ENCODE measurements at places on chromosomes 4 and X.
A peak's percentile ranks its signal among the peaks of the same experiment; 100 is the strongest.

GRCh38 chr4:6986781-6987587 is 56.2 kb upstream of the TADA2B start:
- DNase-seq, result peak; percentile 94

DNA sequence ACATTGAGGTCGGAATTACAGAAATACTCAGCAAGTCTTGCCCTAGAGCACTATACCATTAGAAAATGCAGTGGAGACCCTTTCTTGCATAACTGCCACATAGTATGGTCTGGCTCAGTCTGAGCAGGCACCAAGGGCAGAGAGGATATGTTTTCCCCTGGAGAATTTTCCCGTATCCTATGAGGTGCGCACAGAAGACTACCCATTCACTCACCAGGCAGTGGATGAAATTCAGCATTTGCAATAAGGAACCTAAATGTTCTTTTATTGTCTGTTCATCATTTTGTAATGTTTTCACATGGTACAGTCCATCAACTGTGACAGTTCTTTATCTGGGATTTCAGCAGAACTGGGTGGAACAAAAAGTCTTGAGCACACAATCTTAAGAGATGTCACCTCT is 15.5 kb downstream of the JADE3 start:
- DNase-seq, result no peak

DNA sequence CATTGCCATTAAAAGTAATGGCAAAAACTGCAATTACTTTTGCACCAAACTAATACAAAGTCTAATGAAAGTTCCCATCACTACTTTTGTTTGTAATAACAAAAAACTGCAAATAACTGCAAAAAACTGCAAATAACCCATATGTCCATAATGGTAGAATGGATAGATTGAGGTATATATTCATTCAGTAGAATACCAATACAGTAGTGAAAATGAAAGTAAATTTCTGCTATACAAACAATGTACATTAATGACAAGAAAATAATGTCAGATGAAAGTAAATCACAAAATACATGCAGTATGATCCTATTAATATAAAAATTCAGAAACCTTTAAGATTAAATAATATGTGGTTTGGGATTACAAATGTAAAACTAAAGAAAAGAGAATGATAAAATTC is 41.3 kb upstream of the CEP135 start:
- no peak for DNase-seq

- DNase-seq, result no peak
Observed at GRCh38 chr4:184165291-184165690, 52.4 kb downstream of the ENPP6 start.

GRCh38 chrX:51802917-51803688 is 59.9 kb downstream of the GSPT2 start:
- peak; percentile 49 for DNase-seq

DNA sequence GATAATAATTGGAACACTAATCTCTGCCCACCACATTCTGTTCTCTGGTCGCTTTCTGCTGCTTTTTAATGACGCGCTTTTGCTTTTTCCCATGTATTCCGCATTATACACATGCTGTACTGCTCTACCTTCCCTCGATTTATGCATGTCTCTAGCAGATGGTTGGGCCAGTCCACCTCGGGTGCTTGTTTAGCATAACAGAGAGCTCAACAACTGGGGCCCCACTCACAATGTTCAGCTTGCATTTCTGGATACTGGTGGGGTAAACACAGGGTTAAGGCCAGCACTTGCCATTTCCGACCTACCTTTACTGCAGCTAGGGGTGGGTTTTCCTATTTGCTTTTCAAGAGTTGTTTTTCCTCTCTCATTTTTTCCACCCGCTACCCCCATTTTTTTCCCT is 255.8 kb downstream of the SOX3 start:
- DNase-seq, result no peak

- DNase-seq, result no peak
Observed at GRCh38 chr4:6228158-6229067, 28.1 kb upstream of the JAKMIP1 start.

- peak; percentile 28 for DNase-seq
Observed at GRCh38 chrX:109843963-109844751, 111.1 kb upstream of the ACSL4 start.

DNA sequence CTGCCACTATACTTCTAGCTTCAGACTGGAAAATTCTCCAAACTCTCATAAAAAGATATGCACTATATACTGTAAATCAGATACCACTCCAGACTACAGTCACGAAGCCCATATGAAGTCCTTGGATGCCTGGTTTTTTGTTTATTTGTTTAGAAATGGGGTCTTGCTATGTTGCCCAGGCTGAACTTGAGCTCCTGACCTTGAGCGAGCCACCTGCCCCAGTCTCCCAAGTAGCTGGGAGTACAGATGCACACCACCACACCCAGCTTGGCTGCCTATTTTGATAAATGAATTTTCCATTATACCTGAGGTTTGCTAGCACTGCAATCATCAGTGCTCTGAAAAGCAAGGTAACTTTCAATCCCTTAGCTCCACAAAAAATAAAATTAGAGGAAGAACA is 53.1 kb downstream of the ELF2 start:
- no peak for DNase-seq

GRCh38 chr4:147583876-147584275 is 33.3 kb upstream of the TMEM184C start:
- no peak for DNase-seq

DNA sequence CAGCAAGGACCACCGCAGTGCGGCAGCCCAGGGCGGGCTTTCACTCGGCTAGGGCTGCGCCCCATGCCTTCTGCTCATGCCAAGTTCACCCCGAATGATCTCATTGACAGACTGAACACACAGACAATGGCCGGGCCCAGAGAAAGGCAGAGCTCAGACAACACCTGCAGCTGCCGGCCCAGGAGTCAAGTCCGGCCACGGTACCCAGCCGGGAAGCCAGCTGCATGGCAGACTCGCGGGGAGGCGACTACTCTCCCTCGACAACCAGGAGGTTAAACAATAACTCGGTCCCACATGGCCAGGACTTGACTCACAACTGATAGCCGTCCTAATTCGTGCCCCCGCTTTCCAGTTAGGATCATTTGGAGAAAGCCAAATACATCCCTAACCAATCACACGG is 50.4 kb downstream of the ABLIM2 start:
- DNase-seq, result no peak

- no peak for DNase-seq
Observed at GRCh38 chr4:143515905-143516304, 2.4 kb downstream of the SMARCA5 start.

- DNase-seq, result no peak
Observed at GRCh38 chr4:79904331-79904730, 168.7 kb downstream of the ANTXR2 start.

- no peak for DNase-seq
Observed at GRCh38 chr4:183507925-183508696, 3.3 kb downstream of the ING2 start.

GRCh38 chr4:155667568-155668511 is 1.2 kb downstream of the GUCY1A1 start:
- DNase-seq, result peak; percentile 71

GRCh38 chr4:37601531-37601930 is 84.6 kb downstream of the RELL1 start:
- DNase-seq, result no peak

GRCh38 chrX:21764008-21764407 is 6.1 kb upstream of the SMPX start:
- no peak for DNase-seq

GRCh38 chr4:145279122-145279960 is 99.0 kb upstream of the OTUD4 start:
- no peak for DNase-seq

DNA sequence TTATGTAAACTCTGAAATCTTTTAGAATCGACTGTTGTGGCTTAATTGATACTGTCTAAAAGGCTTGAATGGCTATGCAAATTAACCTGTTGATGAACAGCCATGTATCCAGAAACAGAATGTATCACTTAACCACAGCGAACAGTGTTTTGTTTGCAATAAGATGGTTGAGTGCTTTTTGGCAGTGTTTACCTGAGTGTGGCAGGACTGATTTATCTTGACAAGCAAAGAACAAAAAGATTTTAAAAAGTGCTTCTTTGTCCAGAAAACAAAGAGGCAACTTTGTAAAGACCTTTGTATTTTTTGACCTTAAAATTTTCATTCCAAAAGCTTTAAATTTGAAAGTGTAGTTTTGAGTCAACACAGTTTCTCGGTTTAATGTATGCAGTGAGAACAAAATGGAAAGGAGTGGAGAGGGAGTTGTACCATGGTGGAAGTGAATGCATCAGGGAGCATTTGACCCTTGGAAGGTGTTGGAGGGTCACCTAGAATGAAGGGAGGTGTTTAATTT is 18.0 kb downstream of the ARHGAP10 start:
- peak; percentile 61 for DNase-seq

GRCh38 chrX:129781134-129781672 is 1.5 kb downstream of the SASH3 start:
- peak; percentile 86 for DNase-seq

GRCh38 chrX:109089359-109089758 is 353.0 kb upstream of the IRS4 start:
- peak; percentile 4 for DNase-seq

DNA sequence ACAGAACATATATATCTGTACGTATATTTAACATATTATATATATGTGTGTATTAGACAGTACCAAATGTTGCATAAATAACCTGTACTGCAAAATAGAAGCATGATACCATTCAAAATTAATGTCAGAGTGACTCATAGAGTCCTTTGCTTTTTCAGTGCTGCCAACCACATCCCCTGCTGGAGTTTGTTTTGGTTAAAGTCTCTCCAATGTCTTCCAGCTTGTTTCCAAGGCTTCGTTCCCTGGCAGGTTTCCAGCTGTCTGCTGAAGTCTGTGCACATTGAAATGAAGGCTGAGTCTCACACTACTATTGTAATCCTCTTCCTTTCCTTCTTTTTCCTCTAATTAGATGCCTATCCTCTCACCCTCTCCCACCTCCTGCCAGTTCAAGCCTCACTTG is 14.9 kb downstream of the NRK start:
- no peak for DNase-seq

DNA sequence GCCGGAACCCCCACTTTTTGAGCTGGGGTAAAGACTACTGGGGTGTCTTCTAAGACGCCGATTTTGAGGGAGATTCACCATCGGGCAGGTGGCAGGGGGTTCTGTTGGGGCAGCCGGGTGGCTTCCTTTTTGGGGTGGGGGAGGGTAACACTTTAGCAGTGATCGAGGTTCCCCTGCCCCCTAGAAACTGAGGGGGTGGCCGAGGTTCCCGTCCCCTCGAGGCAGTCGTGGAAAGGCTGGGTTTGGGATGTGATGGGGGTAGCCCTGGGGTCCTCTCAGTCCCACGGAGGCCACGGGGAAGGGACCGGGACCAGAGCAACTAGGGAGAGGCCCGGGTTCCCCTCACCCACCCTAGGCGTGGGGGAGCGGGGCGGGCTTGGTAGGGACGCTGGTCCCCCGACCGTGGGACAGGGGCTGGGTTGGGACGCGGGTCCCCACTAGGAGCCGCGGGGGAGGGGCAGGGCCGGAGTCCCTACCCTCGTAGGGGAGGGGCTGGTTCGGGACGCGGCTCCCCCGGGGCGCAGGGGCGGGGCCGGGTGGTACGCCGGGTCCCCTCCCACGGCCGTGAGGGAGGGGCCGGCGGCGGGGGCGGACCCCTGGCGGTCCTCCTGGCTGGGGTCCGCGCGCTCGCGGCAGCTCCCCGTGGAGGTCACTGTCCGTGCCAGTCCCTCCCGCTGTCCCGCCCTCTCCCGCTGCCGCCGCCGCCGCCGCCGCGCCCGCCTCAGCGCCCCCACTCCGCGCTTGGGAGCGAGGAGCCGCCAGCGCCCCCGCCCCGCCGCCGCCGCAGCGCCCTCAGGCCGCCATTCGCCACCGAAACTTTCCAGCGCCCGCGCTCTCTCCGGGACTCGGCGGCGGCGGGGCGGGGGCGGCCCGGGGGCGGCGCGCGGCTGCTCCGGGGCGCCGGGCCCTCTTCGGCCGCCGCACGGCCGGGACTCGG is at the start of gene TBL1X:
TBL1X (plus strand) TSS at position 624 of the 937 bp plus-strand sequence. CDS start 188,529 bp downstream, outside the sequence.
- peak; percentile 63 for DNase-seq

DNA sequence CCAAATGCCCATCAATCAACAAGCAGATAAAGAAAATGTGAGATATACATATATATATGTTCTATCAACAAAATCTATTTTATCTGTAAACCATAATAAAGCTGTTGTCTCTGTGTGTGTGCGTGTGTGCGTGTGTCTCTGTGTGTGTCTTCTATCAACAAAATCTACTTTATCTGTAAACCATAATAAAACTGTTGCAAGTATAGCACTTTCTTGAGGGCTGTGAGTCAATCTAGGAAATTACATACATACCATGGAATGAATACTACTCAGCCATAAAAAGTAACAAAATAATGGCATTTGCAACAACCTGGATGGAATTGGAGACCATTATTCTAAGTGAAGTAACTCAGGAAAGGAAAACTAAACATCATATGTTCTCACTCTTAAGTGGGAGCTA is 12.5 kb upstream of the PLK4 start:
- no peak for DNase-seq

DNA sequence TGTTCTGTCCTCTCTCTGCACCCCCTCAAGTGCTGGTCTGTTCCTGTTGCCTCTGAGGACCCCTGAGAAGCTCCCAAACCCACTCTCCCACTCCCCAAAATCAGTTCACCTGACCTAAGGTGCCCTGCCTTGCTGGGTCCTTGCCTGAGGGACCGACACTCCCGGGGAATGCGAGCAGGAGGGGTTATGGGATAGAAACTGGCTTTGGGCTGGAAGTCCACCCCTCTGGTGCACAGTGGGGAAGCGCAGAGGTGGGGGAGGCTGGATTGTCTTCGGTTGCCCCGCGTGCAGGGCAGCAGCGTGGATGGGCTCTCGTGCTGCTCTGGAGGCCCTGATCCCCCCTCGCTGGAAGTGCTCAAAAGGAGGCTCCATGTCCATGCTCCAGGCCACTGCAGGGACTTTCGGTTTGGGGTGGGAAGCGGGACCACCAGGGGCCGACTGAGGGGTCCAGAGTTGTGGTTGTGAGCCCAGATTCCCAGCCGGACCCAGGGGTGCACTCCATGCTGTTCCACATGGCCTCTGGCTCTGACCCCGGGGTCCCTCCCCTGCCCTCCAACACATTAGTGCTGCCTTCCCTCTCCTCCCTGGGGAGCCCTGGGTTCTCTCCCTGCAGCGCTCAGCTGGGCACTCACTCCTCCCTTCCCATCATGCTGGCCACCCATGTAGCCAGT is 7.6 kb downstream of the SORCS2 start:
- no peak for DNase-seq

DNA sequence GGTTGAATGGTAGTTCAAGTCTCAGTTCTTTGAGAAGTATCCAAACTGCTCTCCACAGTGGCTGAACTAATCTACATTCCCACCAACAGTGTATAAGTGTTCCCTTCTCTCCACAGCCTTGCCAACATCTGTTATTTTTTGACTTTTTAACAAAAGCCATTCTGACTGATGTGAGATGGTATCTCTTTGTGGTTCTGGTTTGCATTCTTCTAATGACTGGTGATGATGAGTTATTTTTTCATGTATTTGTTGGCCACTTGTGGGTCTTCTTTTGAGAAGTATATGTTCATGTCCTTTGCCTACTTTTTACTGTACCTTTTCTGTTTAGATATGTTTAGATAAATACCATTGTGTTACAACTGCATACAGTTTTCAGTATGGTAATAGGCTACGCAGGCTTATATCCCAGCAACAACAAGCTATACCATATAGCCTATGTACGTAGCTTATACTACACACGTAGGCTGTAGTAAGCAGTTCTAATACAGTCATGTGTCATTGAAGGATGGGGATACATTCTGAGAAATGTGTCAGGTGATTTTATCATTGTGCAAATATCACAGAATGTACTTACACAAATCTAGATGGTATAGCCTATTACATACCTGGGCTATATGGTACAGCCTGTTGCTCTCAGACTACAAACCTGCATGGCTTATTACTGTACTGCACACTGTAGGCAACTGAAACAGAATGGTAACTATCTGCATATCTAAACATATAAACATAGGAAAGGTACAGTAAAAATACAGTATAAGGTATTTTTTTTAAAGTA is 28.1 kb downstream of the KLHL8 start:
- no peak for DNase-seq

- DNase-seq, result no peak
Observed at GRCh38 chrX:136810493-136810892, 29.8 kb upstream of the ARHGEF6 start.
